ENCODE measurements at places on chromosomes 12 and 14.

GRCh38 chr14:96852823-96853422 lies 55.7 kb downstream of the VRK1 start:
- no peak for ATAC-seq

- ATAC-seq: no peak
These were observed 1.9 kb downstream of the SLC6A15 start for GRCh38 chr12:84910549-84911241.

- ATAC-seq: no peak
These were observed 50.1 kb downstream of the ZDHHC17 start for GRCh38 chr12:76813972-76814371.

GRCh38 chr14:89753828-89754412 lies 200.6 kb downstream of the EFCAB11 start:
- ATAC-seq: no peak

- ATAC-seq: no peak
These were observed at the start of gene KCNK13 for GRCh38 chr14:90061685-90062126. Gene KCNK13 (plus strand): TSS chr14:90061994. CDS start chr14:90062206, 212 bp downstream.

DNA sequence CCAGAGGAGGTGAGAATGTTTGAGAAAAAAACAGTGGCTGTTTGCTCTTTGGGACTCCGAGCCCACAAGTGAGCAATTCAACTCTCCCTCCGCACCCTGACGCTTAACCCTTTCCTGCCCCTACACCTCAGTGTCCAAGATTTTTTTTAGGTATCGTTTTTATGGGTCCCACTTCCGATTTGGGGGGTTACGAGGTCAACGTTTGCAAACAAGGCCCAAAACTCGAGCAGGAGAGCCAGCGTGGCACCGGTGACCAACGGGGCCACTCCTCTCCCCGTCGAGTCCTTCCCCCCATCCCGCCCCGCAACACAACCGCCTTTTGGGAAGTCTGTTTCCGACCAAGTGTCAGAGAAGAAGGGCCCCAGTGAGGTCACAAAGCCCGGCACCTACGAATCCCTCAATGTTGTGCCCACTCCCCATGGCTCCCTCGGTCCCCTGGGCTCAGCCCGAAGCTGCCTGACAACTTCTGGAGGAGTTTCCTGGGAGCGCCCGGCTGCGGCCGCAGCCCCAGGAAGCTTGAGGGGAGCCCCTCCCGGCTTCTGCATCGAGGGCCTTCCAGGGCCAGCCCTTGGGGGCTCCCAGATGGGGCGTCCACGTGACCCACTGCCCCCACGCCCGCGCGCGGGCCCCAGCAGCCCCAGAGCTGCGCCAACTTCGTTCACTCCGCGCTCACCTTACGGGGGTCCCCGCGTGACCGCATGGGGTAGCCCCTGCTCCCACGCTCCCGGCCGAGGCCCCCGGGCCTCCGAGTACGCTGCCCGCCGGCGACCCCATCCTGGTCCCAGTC lies 1.2 kb downstream of the CDK2AP1 start:
- no peak for ATAC-seq

DNA sequence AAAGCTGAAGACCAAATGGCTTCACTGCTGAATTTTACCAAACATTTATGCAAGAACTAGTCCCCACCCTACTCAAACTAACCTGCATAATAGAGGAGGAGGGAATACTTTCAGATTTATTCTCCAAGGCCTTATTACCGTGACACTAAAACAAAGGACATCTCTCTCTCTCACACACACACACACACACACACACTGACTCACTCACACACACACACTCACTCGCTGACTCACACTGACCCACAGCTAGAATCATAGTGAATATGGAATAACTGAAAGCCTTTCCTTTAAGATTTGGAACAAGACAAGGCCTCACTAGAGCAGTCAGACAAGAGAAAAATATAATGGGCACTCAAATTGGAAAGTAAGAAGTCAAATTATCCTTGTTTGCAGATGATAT lies 1014.1 kb downstream of the TMTC2 start:
- no peak for ATAC-seq

GRCh38 chr12:4992871-4993270 lies 50.8 kb upstream of the KCNA5 start:
- no peak for ATAC-seq

DNA sequence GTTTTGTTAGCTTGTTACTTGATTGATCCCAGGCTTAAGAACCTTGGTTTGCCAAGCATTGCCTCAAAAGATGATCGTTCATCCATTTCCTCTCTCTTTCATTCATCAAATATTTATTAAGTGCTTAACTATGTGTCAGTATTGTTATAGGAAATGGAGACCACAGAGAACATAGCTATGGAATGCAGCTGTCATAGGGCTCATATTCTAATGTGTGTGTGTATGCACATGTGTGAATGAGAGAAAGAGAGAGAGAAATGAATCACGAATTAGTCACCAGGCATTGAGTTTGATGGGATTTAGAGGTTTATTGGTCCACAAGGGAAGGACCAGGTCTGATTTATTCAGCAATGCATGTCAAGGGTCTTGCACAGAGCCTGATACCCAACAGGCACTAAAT lies 71.0 kb upstream of the FBXO21 start:
- ATAC-seq: no peak

DNA sequence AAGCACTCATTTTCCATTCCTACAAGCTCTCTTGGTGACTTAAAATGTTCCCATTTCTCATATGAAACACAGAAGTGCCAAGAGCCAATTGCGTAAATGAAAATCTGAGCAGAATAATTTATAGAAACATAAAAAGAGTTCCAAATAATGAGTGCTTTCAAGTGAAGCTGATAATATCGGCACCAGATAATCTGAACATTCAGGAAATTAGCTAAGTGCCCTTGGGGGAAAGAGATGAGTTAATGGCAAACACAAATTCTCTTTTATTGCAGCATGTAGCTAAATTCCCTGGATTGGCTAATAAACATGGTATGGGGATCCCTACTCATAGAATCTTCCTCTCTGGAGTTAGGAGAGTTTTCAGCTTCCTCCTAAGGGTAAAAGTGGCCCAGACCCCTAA lies 46.7 kb downstream of the DAD1 start:
- no peak for ATAC-seq

- ATAC-seq: peak; percentile 29
These were observed 42.0 kb downstream of the GPHB5 start for GRCh38 chr14:63276492-63277342.

GRCh38 chr12:94730847-94731246 lies 80.5 kb upstream of the TMCC3 start:
- no peak for ATAC-seq

DNA sequence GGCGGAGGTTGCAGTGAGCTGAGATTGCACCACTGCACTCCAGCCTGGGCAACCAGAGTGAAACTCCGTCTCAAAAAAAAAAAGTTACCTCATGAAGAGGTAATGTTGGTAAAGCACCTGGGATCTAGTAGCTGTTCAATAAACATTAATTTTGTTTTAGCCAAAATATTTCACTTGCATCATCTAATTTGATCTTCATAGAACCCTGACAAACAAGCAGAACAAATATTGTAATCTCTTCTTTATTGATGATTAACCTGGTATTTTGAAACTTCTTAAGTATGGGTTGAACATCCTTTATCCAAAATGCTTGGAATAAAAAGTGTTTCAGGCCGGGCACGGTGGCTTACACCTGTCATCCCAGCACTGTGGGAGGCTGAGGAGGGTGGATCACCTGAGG lies 149.0 kb upstream of the AMIGO2 start:
- ATAC-seq: no peak

GRCh38 chr12:25328072-25328712 lies 77.5 kb upstream of the KRAS start:
- ATAC-seq: no peak

Measured in gastroesophageal sphincter (tissue), 4 donors.